ENCODE measurements at places on chromosomes 2 and 18.

DNA sequence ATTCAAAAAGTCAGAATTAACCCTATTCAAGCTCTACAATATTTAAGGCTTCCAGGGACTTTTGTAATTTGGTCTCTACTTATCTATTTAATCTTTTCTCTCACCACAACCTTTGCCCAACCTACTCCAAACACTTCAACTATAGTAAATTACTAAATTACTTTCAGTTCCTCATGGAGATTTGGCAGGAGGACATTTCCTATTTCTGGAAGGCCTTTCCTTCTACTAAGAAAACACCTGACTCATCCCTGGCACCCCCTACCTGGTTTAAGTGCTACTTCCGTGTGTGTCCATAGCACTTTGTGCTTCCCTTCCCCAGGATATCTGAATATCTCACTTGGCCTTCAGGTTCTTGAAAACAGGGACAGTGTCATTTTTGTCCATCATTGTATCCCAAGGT is 96.3 kb downstream of the UPP2 start:
- no peak for DNase-seq

DNA sequence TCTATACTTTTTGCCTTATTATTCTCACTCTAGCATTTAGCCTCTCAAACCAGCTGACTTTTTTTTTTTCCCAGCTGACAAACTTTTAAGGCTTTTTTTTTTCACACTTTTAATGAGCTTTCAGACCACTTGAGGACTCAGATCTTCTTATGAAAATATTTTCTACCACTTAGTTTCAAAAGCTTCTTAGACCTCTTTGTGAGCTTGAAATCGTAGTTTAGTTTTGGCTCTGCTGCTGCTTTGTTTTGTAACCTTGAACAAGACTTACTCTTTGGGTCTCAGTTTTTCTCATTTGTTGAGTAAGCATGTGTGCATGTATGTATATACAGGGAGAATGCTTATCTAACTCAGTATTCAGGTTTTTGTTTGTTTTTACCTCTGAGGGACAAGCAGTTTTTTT is 3.5 kb downstream of the NBEAL1 start:
- no peak for DNase-seq

DNA sequence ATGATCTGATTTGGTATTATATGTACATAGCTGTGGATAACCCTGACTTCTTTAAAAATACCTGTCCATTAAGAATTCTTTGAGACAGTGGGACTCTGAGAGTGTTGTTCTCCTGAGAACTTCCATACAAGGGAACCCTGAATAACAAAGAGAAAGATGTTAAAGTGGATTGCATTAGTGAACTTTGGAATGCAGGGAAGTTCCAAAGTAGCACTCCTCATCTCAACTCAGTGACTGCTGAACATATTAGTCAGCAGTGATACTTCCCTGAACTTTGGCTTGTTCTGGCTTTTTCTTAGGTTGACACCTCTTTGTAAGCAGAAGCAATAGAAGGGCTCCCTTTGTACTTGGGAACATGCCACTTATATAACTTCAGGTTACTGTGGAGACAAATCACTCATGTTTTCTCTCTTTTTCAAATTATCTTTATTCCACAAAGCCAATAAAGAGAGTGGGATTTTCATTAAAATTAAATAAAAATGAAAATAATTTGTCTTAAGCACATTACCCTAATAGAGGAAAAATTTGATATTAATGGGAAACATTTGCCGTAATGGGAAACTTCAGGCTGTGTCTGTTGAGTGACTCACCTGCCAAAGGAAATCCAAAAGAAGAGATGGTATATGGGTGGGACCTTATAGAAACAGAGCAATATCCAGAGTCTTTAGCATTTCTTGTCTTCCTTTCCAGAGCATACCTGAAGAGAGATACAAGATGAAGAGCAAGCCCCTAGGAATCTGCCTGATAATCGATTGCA is 33.3 kb downstream of the CFLAR start:
- DNase-seq, result no peak

DNA sequence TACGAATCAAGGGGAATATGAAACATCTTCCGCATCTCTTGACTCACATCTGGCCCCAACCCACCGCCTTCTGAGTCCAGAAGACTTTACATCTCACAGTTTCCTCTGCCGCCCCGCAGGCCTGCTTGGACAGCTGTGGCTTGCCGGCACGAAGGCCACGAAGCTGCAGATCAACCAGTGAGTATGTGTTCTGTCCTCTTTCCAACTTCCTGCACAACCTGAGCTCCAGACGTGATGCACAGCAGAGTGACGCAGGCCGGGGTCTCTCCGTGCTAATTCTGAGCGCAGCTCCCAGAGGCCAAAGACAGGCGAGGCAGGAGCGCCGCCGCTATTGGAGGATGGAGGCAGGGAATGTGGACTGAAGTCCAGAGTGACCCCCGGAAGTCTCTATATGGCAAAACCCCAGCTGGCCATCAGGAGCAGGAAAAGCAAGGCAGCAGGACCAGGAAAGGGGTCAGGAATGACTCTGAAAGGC is 93.5 kb downstream of the ZCCHC2 start:
- DNase-seq, result no peak

GRCh38 chr2:70305531-70305930 is 3.7 kb upstream of the FAM136A start:
- no peak for DNase-seq

DNA sequence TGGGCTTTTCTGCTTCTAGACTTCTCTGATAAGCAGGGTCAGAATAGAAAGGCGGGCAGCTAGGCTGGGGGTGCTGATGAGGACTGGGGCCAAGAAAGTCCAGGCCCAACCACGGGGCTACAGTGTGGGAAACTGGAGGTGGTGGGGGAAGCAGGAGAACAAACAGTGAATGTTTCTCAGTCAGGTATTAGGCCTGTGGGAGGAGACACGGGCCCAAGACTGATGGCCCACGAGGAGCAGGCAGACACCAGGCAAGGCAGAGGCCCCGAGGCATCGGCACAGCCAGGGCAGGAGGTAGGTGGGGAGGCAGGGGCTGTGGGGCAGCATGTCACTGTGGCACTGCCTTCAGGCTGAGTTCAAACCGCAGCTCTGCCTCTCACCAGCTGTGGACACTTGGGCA is 40.7 kb downstream of the KCNIP3 start:
- no peak for DNase-seq
